ENCODE measurements at places on chromosomes 7 and 10.

DNA sequence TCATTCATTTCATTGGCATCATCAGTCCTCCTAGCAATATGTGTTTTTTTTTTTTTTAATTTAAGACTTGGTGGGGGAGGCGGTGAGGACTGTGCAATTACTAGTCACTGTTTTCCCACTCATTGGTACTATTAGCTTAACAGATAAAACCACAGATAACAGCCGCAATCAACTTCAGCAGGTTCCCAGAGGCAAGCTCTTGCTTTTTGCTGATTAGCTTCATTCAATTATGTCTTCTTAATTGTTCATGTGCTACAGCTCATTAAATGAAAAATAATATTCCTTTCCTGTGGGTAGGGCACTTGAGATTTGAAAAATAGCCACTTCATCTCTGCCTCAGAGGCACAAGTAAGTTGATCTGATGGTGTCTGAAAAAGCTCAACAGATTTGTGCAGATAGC is 215.5 kb downstream of the PCDH15 start:
- DNase-seq, result no peak

- no peak for DNase-seq
Measured at GRCh38 chr7:15586266-15586665, 24.5 kb upstream of the AGMO start.

GRCh38 chr7:104883248-104883717 is 130.7 kb upstream of the KMT2E start:
- no peak for DNase-seq

GRCh38 chr10:112663234-112664125 is 216.5 kb downstream of the VTI1A start:
- DNase-seq, result no peak

GRCh38 chr7:96720843-96721242 is 11.2 kb upstream of the SEM1 start:
- DNase-seq, result no peak
